ENCODE measurements at places on chromosomes 3 and 15. TPM values are rescaled to one million over a fixed set of nuclear protein-coding genes. Genes with fewer than 3 reads are reported as not detected.

- DNase-seq = no peak
Observed at GRCh38 chr3:16430717-16431630, 82.5 kb downstream of the RFTN1 start.

DNA sequence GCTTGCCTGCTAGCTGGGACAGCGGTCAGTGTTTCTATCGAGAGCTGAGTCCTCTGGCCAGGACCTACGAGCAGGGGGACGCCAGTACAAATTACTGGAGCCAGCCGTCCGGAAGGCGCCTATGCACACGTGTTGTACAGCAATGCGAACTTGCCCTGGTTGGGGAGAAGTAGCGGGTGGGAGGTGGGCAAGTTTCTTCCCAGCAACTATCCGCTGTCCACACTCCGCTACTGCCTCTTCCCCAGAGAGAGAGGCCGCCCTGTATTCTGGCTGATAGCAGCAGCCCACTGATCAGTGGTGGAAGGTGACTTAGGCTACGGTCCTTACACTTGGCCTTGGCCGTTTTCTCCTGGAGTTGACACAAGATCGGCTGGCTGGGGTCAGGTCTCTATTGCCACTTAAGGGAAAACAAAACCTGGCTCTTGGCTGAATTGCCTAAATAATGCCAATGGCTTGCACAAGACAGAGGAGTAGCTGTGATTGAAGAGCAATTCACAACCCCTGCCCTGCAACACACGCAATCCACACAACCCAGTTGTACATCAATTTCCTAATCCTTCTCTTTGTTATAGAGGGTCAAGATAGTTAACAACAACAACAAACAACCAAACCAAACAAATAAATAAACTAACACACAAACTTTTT lies 12.8 kb upstream of the SHC4 start:
- DNase-seq = no peak

DNA sequence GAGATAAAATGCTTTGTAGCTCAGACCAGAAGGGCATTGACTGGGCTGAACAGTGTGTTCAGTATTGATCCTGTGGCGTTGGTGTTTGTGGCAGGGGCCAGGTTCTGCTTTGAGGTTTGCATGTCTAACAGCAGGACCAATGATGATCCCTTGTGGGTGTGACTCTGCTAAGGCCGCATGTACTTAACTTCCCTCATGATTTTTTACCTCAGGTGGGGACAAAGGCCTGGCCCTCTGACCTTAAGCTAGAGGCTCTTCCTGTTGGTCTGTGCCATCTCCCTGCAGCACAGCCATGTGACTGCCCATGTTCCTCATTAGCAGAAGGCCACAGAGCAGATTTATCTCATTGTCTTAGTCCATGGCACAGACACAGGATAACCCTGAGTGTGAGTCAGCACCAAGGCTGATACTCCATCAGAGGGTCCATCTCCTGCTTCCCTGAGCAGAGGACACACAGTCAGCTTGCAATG lies 34.3 kb upstream of the BSN start:
- no peak for DNase-seq

GRCh38 chr3:9238276-9238675 lies 11.2 kb downstream of the SRGAP3 start:
- no peak for DNase-seq

GORASP1 gene
- total RNA-seq = 20.4 TPM

GADL1 gene
- 5.3 TPM for total RNA-seq

GRCh38 chr15:66600240-66600627 lies 34.4 kb upstream of the LCTL start:
- no peak for DNase-seq

DNA sequence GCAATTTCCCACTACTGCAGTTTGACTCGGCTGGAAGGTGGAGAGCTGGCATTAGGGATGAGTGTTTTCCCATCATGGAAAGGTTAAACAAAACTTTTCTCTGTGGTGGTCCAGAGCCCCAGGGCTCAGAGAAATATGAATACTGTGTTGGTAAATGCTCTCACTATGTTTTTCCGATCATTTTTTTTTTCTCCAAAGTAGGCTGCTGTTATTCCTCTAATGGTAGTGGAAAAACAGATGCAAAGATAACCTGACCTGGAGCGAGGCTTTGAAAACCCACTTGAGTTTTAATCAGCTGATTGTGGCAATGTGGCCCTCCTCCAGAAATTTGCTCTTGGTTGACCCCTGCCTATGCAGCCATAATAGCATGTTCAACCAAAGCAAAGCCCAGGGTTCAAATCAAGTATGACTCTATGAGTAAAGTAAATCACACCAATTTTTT lies 320.8 kb upstream of the CTNNB1 start:
- DNase-seq = no peak

DNA sequence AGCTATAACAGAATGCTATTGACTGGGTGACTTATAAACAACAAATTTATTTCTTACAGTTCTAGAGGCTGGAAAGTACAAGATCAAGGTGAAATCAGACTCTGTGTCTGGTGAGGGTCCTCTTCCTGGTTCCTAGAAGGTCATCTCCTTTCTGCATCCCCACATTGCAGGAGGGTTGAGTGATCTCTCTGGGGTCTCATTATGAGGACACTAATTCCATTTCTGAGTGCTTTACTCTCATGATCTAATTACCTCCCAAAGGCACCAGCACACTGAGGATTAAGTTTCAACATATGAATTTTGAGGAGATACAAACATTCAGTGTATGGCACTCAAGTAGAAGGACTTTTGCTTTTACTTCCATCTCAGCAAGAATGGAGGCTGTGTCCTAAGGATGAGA lies 534.1 kb upstream of the KCNMB2 start:
- no peak for DNase-seq

PRR20G gene
- not detected for total RNA-seq

DNA sequence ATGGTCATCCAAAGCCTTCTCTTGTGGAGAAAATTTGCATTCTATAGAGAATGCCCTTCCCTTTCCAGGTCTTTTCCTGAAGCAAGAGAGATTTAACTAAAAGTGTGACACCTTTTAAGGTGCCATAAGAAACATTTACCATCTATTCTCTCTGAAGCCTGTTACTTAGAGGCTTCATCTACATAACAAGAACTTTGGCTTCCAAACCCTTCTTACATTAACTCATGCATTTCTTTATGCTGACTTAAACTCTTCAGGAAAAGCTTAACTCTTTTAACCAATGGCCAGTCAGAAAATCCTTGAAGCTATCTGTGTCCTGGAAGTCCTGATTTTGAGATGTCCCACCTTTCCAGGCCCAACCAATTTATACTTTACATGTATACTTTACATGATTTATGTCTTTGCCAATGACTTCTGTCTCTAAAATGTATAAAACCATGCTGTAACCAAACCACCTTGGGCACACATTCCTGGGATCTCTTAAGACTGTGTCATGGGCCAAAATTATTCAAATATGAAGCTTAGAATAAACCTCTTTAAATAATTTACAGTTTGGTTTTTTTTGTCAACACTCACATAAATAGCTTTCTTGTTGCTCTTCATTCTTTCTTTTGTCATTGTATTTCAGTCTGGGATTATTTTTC lies 472.6 kb upstream of the NECTIN3 start:
- no peak for DNase-seq

Data from frontal cortex (tissue), 4 donors.